ENCODE measurements at places on chromosomes 12 and 14.

DNA sequence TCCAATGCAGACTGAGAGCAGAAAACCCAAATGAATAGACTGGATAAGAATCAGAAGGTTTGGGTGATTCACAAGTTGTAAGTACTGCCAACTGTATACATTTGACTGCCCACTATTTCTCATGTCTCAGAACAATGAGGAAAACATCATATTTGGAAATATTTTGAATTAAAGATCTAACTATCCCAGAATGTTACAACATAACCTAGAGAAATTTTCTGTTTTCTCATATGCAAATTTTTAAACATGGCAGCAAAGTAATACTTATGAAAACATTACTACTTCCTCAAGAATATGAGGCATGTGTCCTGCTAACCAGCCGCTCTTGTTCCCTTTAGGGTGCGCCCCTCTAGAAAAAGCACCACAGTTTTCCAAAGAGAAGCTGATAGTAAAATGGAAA lies 179.9 kb downstream of the PTPRO start:
- no peak for DNase-seq

GRCh38 chr14:41201696-41202095 lies 405.0 kb upstream of the LRFN5 start:
- no peak for DNase-seq

DNA sequence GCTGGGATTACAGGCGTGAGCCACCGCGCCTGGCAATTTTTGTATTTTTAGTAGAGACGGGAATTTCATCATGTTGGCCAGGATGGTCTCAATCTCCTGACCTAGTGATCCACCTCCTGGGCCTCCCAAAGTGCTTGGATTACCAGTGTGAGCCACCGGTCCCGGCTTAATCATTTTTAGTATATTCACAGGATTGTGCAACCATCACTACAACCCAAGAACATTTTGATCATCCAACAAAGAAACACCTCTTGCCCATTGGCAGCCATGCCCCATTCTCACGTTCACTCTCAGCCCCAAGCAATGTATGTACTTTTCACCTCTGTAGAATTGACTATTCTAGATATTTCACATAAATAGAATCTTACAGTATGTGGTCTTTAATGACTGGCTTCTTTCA lies 19.9 kb downstream of the SP1 start:
- no peak for DNase-seq

DNA sequence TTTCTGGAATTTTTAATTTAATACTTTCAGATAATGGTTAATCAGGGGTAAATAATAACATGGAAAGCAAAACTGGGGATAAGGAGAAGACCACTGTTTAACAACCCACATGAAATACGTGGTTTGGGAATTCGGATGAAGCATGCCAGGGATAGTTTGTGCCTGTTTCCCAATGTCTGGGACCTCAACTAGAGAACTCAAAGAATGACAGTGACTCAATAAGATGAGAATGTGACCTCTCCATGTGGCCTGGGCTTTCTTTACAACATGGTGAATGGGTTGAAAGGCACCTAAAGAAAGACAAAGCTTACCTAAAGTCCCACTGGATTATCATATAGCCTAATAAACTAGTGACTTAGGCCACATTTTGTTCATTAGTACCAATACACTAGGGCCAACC lies 460.3 kb upstream of the LRFN5 start:
- DNase-seq: no peak

GRCh38 chr12:122395319-122395718 lies 27.1 kb downstream of the CLIP1 start:
- DNase-seq: no peak

DNA sequence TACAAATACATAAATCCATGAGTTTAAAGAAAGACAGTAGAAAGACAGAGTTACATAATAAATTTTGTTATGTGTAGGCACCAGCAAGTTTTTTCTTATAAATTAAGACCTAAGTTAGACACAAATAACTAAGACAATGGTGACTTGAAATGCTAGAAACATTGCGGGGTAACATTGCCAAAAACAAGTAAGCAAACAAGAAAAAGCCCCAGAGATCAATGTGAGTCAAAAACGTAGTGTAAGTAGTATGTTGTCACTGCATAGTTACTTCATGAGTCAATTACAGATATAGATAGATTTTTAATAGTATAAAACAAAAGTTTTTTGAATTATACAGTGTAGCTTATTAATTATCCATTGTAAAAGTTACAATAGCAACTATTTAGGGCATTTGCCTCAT lies 83.4 kb downstream of the CNTN1 start:
- no peak for DNase-seq

GRCh38 chr12:22334410-22335100 lies at the start of gene ST8SIA1:
TSS of gene ST8SIA1 (minus strand) at chr12:22334707. CDS start at chr12:22334232, 475 bp downstream.
- peak; percentile 48 for DNase-seq

GRCh38 chr12:124251186-124251585 lies 43.7 kb upstream of the RFLNA start:
- DNase-seq: no peak

DNA sequence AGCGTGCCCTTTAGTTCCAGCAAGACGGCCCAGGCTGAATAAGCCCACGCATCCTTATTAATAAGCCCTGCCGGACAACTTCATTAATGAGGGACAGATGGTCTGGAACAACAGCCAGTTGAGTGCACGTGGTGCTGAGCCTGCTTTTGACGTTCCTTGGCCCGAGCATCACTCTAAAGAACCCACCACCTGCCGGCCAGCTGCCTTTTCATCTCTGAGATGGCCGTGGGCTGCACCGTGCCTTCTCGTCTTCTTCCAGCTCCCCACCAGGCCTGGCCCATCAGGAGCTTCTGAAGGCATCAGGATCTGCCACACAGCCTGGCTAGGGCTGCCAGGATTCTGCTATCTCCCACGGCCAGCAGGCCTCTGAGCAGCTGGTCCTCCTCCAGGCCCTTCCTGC lies 80.0 kb downstream of the AACS start:
- DNase-seq: no peak

All from activated CD4-positive, CD25-positive, alpha-beta regulatory T cell treated with anti-CD3 and anti-CD28 coated beads, Interleukin-2, amount 50 U/mL, for 16 hours (primary cell).